ENCODE measurements at places on chromosomes 11 and 22.

DNA sequence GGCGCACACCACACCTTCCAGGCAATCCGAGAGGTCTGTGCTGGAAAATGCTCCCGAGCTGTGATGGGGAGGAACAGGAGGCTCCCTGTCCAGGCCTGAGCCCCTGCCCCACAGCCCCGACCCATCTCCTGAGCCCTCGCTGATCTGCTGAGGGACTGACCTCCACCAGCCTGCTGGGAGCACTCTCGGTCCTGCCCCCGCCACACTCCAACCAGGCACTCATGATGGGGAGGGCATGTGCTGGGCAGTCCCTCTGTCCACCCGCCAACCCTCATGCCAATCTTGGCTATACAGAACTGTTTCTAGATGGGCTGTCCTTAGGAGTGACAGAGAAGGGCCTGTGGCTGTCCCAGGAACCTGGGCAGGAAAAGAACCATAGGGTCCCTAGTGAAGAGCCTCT lies 70.8 kb downstream of the TRMU start:
- no peak for DNase-seq

DNA sequence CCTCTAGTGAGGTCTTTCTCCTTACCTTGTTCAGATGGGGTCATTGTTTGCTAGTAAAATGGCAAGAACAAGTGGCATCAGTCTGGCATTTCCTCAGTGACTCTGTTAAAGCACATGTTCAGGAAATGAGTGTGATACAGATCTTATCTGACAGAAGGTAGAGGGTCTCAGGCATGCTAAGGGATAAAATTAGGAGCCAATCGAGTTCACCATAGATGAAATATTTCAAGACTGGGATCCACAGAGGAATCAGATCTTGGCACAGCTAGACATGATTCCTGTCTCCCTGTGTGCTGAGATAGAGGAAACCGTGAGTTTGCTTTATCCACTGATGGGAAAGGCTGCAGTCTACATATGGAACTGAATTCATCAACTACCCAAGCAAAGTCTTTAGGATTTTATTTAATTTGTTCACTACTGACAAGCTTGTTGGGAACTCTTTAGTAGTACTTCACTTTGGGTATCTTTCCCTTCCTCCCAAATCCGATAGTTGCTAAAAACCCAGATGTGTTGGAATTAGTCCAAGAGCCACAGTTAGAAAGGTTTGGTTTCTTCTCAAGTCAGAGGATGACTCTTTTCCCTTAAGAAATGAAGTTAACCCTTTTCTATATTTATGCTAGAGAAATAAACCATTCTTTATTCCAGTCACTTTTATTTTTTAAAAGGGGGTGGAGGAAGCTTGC lies 18.4 kb downstream of the FAM118B start:
- DNase-seq, result no peak

DNA sequence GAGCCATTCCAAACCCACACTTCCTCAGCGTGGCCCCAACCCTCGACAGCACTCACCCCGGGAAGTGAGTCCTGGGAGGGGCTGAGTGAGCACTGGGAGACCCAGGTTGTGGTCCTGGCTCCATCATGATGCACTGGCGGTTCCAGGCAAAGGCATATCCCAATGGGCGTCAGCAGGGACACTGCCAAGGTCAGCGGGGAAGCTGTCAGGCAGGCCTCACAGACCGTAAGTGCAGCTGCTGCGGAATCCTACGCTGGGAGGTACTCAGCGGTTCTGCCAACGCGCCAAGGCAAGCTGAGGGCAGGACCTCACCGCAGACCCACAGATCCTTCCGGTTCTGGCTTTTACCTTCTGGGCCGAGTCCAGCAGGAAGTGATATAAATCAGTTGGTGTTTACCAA lies 1.4 kb upstream of the GAL3ST1 start:
- DNase-seq, result no peak

DNA sequence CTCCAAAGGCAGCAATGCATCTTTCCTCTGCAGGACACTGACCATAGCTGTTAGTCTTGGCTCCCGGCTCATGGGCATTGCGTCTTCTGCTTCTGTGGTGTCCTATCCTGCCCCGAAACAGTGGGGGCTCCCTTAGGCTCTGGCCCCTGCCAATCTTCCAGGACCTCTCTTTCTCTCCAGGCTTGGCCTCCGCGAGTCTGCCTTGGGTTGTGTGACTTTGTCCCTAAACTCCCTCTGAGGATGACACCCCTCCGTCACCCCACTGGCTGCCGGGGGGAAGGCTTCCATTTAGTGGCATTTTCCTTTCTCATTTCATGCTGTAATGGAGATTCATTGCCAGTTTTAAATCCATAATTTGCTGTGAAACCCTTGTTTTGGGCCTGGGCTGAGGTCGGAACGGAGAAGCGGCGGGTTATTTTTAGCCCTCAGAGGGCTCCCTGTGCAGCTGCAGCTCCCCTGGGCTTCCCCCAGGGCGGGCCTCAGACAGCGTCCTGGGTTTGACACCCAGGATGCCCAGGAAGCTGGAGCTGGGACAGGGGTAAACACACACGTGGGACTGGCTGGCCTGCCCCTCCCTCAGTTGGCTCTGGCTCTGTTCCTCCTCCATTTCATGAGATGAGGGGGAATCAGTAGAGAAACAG lies 156.1 kb downstream of the ST3GAL4 start:
- DNase-seq, result no peak

DNA sequence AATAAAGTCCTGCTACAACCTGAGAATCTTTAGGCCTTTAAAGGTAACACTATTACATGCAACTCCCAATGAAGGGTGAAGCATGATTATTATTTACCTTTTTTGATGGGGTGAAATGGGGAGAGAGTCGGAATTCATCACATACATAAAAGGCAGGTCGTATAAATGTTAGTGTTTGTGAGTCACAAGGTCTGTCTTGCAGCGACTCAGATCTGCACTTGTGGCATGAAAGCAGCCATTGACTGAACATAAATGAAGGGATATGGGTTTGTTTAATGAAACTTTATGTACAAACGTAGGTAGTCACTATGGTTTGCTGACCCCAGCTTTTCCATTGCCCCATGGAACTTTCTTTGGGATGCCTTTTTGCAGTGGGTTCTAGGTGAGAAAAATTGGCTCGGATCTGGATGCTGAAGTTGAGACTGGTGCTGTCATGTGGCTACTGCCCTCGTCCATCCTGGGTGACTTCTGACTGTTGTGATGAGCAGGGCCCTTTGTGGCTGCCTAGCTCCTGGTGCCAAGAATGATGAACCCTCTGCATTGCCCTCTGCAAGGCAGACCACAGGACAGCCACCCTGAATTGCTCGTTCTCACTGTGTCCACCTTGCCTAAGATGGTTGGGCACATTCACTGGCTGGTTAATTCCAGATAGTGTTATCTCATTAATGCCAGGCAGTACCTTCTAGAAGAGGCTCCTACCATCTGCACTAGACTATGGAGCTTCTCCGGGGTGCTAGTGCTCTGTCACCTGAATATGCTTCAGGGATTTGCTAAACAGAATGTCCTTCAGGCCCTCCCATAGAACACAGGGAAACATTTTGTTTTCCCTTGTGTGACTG lies 11.3 kb downstream of the GGTLC2 start:
- no peak for DNase-seq

DNA sequence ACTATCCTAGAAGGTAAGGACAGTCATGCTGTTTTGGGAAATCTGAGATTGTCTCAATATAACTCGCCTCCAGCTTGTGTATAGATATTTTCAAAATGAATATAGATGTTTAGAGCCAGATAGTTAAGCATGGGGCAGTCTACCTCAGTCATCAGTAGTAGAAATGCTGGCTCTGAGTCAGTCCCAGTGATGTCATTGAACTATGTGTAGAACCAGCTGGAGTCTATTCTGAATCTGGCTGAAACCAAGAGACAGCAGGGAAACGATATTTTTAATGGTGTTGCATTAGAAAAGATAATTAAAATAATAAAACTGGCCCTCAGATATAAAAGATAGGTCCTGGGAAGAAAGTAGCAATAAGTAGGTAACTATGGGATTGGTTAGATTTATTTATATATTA lies 25.9 kb downstream of the PIWIL4 start:
- no peak for DNase-seq

- DNase-seq, result no peak
Measured at GRCh38 chr11:47044119-47044518, 107.6 kb downstream of the CSTPP1 start.

All from esophagus squamous epithelium (tissue), 5 donors.